ENCODE measurements at places on chromosomes 5 and 9.
A peak's percentile ranks its signal among the peaks of the same experiment; 100 is the strongest.

DNA sequence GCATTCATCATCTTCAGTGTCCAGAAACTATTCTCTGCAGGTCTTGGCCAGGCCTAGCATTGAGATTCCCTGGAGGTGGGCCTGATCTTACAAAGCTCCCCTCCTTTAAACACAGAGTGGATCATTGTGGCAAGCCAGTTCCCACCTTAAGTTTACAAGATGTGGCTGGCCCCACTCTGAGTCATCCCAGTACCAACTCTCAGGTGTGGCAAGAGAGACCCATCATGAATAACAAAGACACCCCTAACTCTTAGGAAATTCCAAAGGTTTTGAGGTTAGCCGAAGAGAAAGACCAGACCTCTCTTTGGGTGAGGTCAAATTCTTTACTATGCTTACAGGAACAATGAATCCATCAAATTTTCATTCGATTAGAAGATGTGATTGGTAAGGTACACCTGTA is 78.2 kb downstream of the RFK start:
- H3K36me3 ChIP-seq: no peaks in the 10 kb centered on the region
- no peak for DNase-seq

DNA sequence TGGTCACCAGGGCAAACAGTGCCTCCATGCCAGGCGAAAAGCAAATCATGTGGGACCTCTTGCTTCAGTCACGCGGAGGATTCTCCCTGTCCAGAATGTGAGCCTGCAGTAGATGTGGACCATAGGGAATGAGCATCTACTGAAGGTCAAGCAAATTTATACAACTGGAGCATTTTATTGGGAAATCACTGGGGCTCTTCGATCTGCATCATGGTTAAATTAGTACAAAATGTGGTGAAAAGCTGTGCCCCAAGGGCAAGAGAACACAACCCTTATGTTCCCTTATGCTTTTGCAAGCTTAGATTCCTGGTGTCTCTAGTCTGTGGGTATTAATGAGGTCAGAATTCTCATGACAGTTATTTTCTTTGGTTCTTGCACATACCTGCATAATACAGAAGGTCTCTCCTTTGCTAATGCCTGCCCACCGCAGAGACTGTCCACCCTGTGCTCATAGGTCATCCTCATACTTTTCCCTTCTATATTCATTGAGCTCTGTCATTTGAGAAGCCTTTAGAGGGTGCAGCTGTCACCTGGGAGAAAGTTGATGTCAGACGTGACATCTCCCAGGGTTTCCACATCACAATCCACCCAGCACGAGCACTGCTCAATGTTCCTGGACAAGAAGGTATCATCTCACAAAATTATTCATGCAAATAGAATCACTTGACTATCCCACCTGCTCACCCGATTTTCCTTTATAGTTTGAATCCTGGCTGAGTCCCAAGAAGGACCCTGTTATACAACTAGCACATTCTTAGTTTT is 111.7 kb downstream of the NXNL2 start:
- no peak for DNase-seq
- no peaks in the 10 kb centered on the region for H3K27me3 ChIP-seq
- no peak overlapping the region for H3K4me3 ChIP-seq
- H3K4me1 ChIP-seq: peaks cover 3% of the 10 kb centered on the region

- H3K36me3 ChIP-seq: no peaks in the 10 kb centered on the region
- no peak for DNase-seq
- H3K27ac ChIP-seq: no peak overlapping the region
- H3K27me3 ChIP-seq: no peaks in the 10 kb centered on the region
- no peaks in the 10 kb centered on the region for H3K4me1 ChIP-seq
These were observed 7.5 kb upstream of the GTF3C5 start for GRCh38 chr9:133023117-133023890.

GRCh38 chr9:86282979-86283535 is 719 bp upstream of the ISCA1 start:
- H3K27me3 ChIP-seq: no peaks in the 10 kb centered on the region
- peak overlapping the region; percentile 50 for H3K27ac ChIP-seq
- H3K4me3 ChIP-seq: peak overlapping the region; percentile 74
- H3K36me3 ChIP-seq: no peaks in the 10 kb centered on the region

- no peaks in the 10 kb centered on the region for H3K4me1 ChIP-seq
- DNase-seq: no peak
- H3K27me3 ChIP-seq: no peaks in the 10 kb centered on the region
These were observed 125.0 kb upstream of the NR5A1 start for GRCh38 chr9:124632077-124632621.

GRCh38 chr5:179196405-179197079 is 136.4 kb downstream of the ZNF354C start:
- no peak overlapping the region for H3K27ac ChIP-seq
- no peak overlapping the region for H3K4me3 ChIP-seq
- no peaks in the 10 kb centered on the region for H3K36me3 ChIP-seq
- peaks cover 2% of the 10 kb centered on the region for H3K4me1 ChIP-seq
- H3K27me3 ChIP-seq: no peaks in the 10 kb centered on the region

DNA sequence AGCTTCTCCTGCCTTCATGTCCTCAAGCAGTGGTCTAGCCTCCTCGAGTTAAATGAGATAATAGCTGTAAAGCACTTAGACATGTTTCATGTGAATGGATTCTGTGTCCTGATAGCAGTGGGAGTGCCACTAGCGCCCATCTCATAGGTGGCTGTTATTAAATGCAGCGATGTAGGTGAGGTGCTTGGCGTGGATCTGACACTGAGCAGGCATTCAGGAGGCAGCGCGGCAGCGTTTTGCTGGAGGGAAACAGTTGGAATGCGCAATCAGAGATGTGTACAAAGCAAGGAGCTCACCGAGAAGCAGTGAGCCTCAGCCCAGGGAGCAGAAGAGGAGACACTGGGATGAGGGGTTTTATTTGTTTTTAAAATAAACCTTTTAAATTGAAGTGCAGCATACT is 106.6 kb downstream of the RGS3 start:
- H3K27me3 ChIP-seq: no peaks in the 10 kb centered on the region
- H3K4me1 ChIP-seq: peaks cover 22% of the 10 kb centered on the region
- no peak overlapping the region for H3K4me3 ChIP-seq
- no peaks in the 10 kb centered on the region for H3K36me3 ChIP-seq
- no peak for DNase-seq

DNA sequence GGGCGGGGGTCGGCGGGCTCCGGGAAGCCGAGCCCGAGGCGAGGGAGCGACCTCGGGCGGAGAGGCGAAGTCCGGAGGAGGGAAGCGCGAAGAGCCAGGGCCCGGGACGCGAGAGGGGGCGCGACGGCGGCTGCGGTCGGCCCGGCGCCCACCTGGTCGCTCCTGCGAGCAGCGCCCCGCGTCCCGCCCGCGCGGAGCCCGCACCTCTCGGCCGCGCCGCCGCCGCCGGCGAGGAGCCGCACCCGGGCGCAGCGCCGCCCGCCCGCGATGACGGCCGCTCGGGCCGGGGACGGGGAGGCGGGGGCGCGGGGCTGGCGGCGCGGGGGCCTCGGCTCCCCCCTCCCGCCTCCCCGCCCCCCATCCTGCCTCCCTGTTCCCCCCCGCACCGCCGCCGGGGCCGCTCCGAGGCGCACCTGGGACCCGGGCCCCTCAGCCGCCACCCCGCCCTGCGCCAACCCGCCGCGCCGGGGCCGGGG is 2.6 kb downstream of the NR5A1 start:
- no peaks in the 10 kb centered on the region for H3K36me3 ChIP-seq
- H3K4me3 ChIP-seq: peak overlapping the region; percentile 26
- H3K4me1 ChIP-seq: peaks cover 17% of the 10 kb centered on the region
- no peaks in the 10 kb centered on the region for H3K27me3 ChIP-seq
- H3K27ac ChIP-seq: peak overlapping the region; percentile 51

GRCh38 chr5:81425569-81425968 is 31.6 kb upstream of the ACOT12 start:
- H3K27ac ChIP-seq: no peak overlapping the region
- no peak overlapping the region for H3K4me3 ChIP-seq
- DNase-seq: no peak

DNA sequence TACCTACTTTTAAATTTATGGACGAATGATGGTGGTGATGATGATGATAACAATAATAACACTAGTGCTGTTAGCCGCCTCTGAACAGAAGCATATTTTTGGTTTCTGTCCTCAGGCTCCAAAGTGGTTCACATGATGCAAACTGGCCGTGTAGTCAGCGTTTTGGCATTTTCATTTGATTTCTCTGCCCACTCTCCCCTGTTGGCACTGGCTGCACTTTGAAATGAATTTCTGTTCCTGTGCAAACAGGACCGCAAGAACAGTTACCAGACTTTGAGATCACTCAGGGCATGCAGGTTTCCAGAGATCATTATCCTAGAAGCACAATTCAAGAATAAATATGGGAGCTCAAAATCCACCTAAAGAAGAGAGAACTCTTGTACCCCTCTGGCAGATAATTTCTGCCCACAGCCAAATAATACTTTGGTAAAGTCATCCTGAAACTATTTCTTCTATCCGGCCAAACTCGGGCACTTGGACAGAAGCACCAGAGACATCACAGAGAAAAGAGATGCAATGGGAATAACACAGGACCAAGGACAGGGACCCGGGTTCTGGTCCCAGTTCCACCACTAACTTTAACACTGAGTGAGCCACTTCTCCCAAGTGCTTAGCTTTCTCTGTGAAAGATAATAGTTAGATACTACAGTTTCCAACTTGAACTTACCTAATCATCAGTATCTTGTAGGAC is 201.7 kb upstream of the PTGER4 start:
- DNase-seq: no peak
- no peak overlapping the region for H3K4me3 ChIP-seq
- H3K4me1 ChIP-seq: no peaks in the 10 kb centered on the region
- H3K27ac ChIP-seq: no peak overlapping the region

- H3K27me3 ChIP-seq: no peaks in the 10 kb centered on the region
- H3K4me1 ChIP-seq: no peaks in the 10 kb centered on the region
- no peak for DNase-seq
- H3K27ac ChIP-seq: no peak overlapping the region
- no peaks in the 10 kb centered on the region for H3K36me3 ChIP-seq
These were observed 41.3 kb upstream of the FOXE1 start for GRCh38 chr9:97811533-97812246.

DNA sequence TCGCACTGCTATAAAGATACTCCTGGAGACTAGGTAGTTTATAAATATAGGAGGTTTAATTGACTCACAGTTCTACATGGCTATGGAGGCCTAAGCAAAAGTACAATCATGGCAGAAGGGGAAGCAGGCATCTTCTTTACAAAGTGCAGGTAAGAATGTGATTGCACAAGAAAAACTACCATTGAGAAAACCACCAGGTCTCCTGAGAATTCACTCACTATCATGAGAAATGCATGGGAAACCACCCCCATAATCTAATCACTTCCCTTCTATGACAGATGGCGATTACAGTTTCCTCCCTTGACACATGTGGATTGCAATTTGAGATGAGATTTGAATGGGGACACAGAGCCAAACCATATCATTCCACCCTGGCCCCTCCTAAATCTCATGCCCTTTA is 121.2 kb upstream of the ST8SIA4 start:
- no peak overlapping the region for H3K27ac ChIP-seq
- no peaks in the 10 kb centered on the region for H3K4me1 ChIP-seq
- H3K4me3 ChIP-seq: no peak overlapping the region
- no peaks in the 10 kb centered on the region for H3K27me3 ChIP-seq

DNA sequence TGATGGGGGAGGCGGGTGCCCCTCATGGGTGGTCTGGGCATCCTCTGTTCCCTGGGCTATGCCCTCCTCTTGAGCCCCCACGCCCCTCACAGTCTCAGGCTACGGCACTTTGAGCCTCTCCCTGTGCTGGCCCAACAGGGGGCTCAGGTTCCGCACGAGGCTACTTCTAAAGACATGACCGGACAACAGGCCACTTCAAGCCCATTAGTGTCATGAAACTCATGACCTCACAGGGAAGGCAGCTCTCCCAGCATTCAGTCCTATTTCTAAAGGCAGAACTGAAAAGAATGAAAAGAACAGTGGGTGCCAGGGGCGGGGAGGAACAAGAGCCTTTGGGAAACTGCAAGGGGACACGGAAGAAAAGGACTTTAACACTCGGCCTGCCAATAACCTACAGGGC is 45.0 kb downstream of the COL23A1 start:
- H3K27ac ChIP-seq: no peak overlapping the region
- no peak overlapping the region for H3K4me3 ChIP-seq
- H3K36me3 ChIP-seq: no peaks in the 10 kb centered on the region
- H3K4me1 ChIP-seq: no peaks in the 10 kb centered on the region

GRCh38 chr9:121721770-121722169 is 70.3 kb downstream of the DAB2IP start:
- peak overlapping the region; percentile 45 for H3K27ac ChIP-seq
- no peak overlapping the region for H3K4me3 ChIP-seq

DNA sequence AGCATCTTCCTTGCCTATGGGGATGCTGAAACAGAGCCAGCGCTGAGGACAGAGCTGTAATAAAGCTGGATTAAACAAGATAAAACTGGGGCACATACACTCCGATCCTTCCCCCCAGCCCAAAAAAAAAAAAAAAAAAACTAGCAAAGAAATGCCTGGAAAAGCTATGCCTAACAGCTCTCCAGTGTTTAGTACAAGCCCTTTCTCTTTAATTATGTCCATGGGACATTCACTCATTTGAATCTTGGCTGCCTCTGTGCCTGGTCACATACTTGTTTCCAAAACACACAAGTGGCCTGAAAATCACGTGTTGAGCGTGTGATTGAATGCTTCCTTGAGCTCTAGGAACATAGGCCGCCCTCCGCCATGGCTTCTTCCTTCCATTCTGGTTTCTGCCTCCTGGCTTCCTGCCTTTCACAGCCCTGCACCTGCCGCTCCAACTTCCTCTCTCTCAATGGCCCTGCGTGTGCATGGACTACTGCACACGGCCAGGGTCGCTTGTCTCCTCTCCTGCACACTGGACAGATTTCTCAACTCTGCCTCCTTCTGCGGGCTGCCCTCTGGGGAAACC is 111.0 kb upstream of the RETREG1 start:
- H3K27me3 ChIP-seq: no peaks in the 10 kb centered on the region
- H3K27ac ChIP-seq: no peak overlapping the region
- DNase-seq: no peak
- peaks cover 3% of the 10 kb centered on the region for H3K4me1 ChIP-seq
- no peaks in the 10 kb centered on the region for H3K36me3 ChIP-seq

- no peaks in the 10 kb centered on the region for H3K27me3 ChIP-seq
- H3K4me1 ChIP-seq: peaks cover 4% of the 10 kb centered on the region
- no peak within 1 kb of the TSS for H3K27ac ChIP-seq
- peak within 1 kb of the TSS; percentile 32 for H3K4me3 ChIP-seq
- peak; percentile 69 for DNase-seq
These were observed at the start of gene TGFBI for GRCh38 chr5:136028782-136029742. Gene TGFBI, plus strand, starts transcription at chr5:136028988. Its CDS starts 68 bp downstream, at chr5:136029056.

- H3K27ac ChIP-seq: no peak overlapping the region
- peaks cover 5% of the 10 kb centered on the region for H3K4me1 ChIP-seq
- no peaks in the 10 kb centered on the region for H3K36me3 ChIP-seq
- H3K4me3 ChIP-seq: no peak overlapping the region
- DNase-seq: no peak
These were observed 83.0 kb downstream of the NTNG2 start for GRCh38 chr9:132244582-132245455.

GRCh38 chr9:93028448-93029006 is 30.0 kb upstream of the SUSD3 start:
- peaks cover 9% of the 10 kb centered on the region for H3K4me1 ChIP-seq
- H3K4me3 ChIP-seq: no peak overlapping the region
- H3K27me3 ChIP-seq: no peaks in the 10 kb centered on the region
- no peak for DNase-seq
- no peak overlapping the region for H3K27ac ChIP-seq
- no peaks in the 10 kb centered on the region for H3K36me3 ChIP-seq

Data from ovary (tissue), 10 donors.